Small intestine (tissue), 16 donors: ENCODE measurements at places on chromosomes 6 and 20. TPM values are rescaled to one million over a fixed set of nuclear protein-coding genes. Genes with fewer than 3 reads are reported as not detected.

The PYGB gene
- 37.0 TPM for polyA plus RNA-seq

The TOX2 gene
- 1.7 TPM for polyA plus RNA-seq

The PRIM2 gene
- 9.7 TPM for polyA plus RNA-seq

The OR2H2 gene
- polyA plus RNA-seq: not detected

The EYS gene
- polyA plus RNA-seq: not detected

DNA sequence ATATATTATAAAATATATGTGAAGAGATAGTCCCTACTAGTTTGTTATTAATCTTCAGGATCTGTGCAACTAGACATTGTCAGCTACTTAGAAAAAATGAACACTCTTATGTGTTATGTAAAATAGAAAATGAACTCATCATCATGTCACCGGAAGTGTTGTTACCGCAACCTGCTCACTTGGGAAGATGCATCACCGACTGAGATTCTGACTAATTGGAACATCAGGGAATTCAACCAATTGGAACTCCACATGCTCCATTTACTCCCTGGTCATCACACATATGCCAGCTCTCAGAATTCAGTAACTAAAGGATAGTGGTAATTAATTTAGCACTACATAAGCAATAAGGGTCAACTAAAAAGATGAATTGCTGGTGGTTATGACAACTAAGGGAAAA lies 16.7 kb upstream of the B3GAT2 start:
- H3K36me3 ChIP-seq: no peaks in the 10 kb centered on the region
- no peaks in the 10 kb centered on the region for H3K27me3 ChIP-seq
- DNase-seq: no peak

GRCh38 chr6:35081426-35081851 lies 59.7 kb downstream of the TCP11 start:
- H3K27ac ChIP-seq: no peak overlapping the region
- no peak overlapping the region for H3K4me3 ChIP-seq
- DNase-seq: no peak
- H3K36me3 ChIP-seq: peaks cover 15% of the 10 kb centered on the region
- no peaks in the 10 kb centered on the region for H3K27me3 ChIP-seq

DNA sequence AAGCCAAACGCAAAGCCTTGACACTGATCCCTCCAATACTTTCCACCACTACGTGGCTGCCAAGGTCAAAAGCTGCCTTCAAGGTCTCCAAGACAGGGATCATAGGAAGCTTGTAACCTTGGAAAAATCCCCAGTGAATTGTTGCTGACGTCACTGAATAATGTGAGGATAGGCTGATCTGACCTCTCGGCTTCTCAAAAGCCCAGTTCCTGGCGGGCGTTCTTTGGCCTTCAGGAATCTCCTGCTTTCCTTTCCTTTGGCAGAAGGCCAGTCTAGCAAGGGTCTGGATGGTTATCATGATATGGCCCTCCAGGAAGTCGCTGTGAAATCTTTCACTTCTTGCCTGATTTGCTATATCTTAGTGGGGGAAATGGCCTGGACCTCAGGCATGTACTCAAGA lies 61.4 kb upstream of the TNFAIP3 start:
- no peak for DNase-seq
- no peak overlapping the region for H3K27ac ChIP-seq
- no peak overlapping the region for H3K4me3 ChIP-seq

- no peak overlapping the region for H3K4me3 ChIP-seq
- H3K36me3 ChIP-seq: peaks cover 3% of the 10 kb centered on the region
- peaks cover 8% of the 10 kb centered on the region for H3K4me1 ChIP-seq
- no peak overlapping the region for H3K27ac ChIP-seq
These were observed 4.8 kb upstream of the ATXN1 start for GRCh38 chr6:16766043-16766536.

GRCh38 chr20:42961771-42962170 lies 227.9 kb downstream of the PTPRT start:
- no peaks in the 10 kb centered on the region for H3K36me3 ChIP-seq
- H3K4me3 ChIP-seq: no peak overlapping the region
- no peak for DNase-seq
- no peaks in the 10 kb centered on the region for H3K4me1 ChIP-seq
- H3K27ac ChIP-seq: no peak overlapping the region

DNA sequence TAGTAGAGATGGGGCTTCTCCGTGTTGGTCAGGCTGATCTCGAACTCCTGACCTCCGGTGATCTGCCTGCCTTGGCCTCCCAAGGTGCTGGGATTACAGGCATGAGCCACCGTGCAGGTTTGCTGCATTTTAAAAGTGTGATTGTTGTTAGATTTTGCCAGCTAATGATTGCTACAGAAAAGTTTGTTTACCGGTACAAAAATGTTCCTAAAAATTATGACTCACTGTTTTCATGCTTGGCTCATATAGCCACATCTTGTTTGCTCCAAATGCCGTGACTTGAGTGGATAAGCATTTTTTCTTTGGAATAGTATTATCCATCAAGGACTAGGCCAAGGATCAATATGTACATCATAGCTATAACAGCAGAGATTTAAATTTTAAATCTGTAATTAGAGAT lies 24.3 kb downstream of the LRRN4 start:
- H3K4me3 ChIP-seq: no peak overlapping the region
- peaks cover 11% of the 10 kb centered on the region for H3K36me3 ChIP-seq
- no peaks in the 10 kb centered on the region for H3K27me3 ChIP-seq
- H3K4me1 ChIP-seq: no peaks in the 10 kb centered on the region
- DNase-seq: no peak
- no peak overlapping the region for H3K27ac ChIP-seq

DNA sequence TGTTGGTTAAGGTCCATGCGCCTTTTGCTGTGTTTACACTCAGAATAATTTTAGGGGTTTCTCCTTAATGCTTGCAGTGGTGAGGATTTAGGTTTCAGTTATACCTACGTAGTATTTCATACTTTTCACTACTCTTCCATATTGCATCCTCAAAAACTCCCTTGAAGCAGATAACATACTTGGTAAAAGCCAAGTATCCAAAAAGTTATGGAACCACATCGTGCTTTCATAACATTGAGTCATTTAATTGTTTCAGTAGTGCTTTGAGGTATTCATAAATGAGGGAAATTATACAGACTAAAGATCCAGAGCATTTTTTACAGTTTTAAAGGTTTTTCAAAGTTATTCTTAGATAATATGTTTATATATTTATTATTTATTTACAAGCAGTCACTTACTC lies 4.0 kb upstream of the ATXN1 start:
- DNase-seq: no peak
- peaks cover 6% of the 10 kb centered on the region for H3K4me1 ChIP-seq
- no peak overlapping the region for H3K27ac ChIP-seq
- H3K27me3 ChIP-seq: no peaks in the 10 kb centered on the region
- H3K4me3 ChIP-seq: no peak overlapping the region
- H3K36me3 ChIP-seq: no peaks in the 10 kb centered on the region

DNA sequence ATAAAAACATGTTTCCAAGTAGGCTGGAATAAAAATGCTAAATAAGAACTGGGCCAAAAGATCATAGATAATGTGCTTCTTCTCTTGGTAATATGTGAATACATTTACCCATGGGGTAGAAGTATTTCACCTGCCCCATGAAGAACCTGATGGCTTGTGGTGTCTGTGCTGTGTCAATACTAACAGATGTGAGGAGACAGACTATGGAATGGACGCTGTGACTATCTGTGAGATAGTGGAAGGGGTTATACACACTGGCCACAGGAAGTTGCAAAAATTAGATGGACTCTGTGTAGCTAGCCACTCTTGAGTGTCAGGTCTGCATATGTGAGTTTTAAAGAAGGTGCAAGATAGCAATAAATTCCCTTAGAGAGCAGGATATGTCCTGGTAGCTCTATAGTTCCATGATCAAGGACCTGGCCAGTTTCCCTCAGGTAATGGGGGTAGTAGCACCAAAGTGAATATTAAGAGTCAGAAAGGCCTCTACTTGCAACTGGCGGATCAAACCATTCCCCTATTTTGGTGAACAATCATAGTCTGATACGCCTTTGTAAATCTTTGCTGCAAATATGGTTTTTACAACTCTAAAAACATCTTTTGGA lies 48.6 kb downstream of the NEDD9 start:
- no peak overlapping the region for H3K4me3 ChIP-seq
- no peaks in the 10 kb centered on the region for H3K27me3 ChIP-seq
- H3K36me3 ChIP-seq: peaks cover 9% of the 10 kb centered on the region
- no peaks in the 10 kb centered on the region for H3K4me1 ChIP-seq
- H3K27ac ChIP-seq: no peak overlapping the region

GRCh38 chr6:63458480-63459115 lies 113.7 kb upstream of the LOC128125822 start:
- no peak overlapping the region for H3K4me3 ChIP-seq
- no peaks in the 10 kb centered on the region for H3K27me3 ChIP-seq
- H3K27ac ChIP-seq: peak overlapping the region; percentile 79

DNA sequence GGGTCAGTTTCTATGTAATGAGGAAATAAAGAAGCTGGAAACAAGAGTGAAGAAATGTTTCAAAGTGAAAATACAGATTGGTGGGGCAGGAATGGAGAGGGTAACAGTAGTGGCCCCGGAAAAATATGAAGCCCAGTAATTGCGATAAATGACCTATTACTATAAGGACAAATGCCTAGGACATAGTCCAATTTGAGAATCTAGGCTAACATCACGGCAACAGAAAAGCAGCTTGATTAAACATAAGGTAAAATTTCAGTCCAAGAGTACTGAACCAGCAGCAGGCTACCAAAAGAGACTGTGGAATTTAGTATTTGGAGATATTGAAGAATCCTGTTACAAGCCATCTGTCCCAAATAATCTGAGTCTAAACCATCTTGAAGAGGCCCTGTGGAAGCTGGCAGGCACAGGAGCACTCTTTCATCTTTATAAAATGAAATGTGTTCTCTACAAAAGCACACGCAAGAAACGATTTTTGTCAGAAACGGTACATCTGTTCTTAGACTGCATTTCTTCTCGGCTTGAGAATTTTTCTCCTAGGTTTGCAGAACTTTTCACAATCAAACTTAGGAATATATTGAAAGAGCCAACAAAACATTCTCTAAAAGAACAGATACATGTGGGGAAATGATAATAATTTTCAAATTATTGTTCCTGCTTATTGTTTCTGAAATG lies 49.3 kb downstream of the ELOVL5 start:
- DNase-seq: no peak
- no peak overlapping the region for H3K27ac ChIP-seq
- H3K27me3 ChIP-seq: no peaks in the 10 kb centered on the region

- no peak overlapping the region for H3K4me3 ChIP-seq
- no peaks in the 10 kb centered on the region for H3K36me3 ChIP-seq
These were observed 5.9 kb downstream of the CD2AP start for GRCh38 chr6:47483516-47483852.
